Activated T-helper 1 cell treated with anti-CD3 and anti-CD28 coated beads, Interleukin-2, amount 50 U/mL, for 16 hours (primary cell): ENCODE measurements at places on chromosomes 11 and 22.

- no peak for DNase-seq
These were observed at the start of gene GSTT4 for GRCh38 chr22:24005201-24005600. Gene GSTT4, minus strand, starts transcription at chr22:24005453. Its CDS starts 97 bp downstream, at chr22:24005356.

DNA sequence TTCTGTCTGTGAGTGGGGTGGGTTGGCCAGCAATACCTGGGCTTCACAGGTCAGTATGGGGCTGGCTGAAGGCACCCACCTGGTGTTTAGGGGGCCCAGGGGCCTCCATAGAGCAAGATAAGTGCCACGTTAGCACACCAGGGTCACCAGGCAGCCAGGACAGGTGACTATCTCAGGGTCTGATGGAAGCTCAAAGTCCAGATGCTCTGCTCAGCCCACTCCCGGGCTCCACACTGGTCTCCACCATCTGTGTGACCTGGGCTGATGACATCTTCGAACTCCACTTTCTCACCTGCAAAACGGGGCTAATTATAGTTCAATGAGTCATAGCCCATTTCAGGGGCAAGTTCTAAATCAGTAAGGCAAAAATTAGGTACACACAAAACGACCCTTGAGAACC lies 39.4 kb upstream of the PRDM11 start:
- no peak for DNase-seq

DNA sequence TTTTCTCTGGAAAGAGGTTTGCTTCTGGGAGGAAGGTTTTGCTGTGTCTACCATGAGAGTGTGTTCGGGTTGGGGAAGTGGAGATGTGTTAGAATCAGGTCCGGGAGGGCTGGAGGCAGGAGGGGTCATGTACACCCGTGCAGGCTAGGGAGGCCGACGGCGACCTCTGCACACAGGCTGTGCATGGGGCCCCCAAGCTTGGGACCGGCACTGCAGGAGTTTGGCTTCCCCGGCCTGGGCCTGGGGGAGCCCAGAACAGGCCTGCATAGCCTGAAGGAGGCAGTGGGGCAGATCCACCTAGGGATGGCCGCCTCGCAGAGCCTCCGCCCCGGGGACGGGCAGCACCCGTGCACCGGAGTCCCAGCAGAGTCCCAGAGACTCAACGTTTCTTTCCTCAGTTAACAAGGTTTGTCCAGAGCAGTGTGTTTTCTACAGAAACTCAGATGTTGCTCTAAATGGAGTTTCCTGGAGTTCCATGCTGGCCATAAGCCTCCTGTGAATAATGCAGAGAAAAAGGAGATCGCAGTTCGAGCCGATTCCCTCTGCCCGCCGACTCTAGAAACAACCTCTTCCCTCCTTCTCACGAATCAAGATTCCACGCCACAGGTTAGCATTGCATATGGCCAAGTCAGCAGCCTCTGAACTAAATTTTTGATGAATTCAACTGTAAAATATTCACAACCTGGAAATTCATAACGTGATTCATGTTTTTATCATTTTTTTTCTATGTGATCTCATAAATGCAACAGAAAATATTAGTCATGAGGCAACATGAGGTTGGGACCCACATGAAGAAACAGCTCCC lies 427.3 kb downstream of the BRD1 start:
- DNase-seq, result no peak

DNA sequence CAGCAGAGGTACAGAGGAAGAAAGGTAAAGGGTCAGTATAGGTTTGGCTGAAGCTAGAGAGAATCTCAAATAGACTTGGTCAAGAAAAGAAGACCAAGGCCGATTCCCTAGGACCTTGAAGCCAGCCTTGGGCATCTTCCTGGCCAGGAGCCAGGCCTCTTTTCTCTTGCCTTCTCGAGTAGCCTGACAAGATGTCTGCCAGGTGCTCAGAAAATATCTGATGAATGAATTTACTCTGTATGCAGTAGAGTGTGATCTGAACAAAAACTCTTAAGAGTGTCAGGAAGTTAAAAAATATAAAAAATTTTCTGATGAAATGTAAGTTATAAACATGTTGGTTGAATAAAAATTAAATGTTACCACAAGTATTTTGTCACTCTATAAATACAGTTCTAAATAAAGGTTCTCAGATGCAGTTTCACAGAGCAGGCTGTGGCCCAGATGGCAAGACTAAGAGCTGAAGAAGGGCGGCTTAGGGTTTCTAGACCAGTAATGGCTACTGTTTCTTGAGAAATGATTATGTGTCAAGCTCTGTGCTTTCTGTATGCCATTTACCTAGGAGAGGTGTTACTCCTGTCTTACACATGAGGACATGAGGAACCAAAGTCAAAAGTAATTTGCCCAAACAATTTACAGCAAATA lies 98.1 kb downstream of the ATXN10 start:
- DNase-seq, result no peak

- no peak for DNase-seq
These were observed 7.7 kb upstream of the MMP12 start for GRCh38 chr11:102882389-102883024.

DNA sequence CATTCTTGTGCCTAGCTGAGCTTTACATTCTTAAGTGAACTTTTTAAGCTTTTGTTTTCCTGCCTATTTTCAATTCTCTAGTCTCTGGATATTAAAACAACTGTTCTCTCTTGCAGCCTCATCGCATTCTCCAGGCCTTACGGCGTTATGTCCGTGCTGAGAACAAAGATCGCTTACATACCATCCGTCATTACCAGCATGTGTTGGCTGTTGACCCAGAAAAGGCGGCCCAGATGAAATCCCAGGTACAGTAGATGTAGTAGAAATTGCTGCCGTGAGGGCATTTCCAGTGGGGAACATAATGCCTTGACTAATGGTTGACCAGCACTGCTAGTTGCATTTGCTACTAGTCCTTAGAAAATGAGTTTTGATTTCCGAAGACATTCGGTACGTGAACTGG lies 29.7 kb upstream of the ST14 start:
- DNase-seq, result no peak

- DNase-seq, result no peak
These were observed 11.0 kb upstream of the MUC5B start for GRCh38 chr11:1211838-1212237.

DNA sequence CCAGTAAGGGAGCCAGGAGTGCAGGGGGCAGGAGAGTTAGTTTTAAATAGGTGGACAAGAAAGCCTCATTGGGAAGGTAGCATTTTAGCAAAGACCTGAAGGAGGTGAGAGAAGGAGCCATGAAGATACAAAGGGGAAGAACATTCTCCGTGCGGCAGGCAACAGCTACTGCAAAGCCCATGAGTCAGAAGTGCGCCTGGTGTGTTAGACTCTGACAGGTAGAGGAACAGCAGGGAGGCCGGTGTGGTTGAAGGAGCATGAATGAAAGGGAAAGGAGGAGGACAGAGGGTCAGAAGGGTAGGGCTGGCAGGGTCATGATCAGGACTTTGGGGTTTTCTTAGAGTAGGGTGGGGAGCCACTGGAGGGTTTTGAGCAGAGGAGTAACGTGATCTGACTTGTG lies 34.5 kb upstream of the PAMR1 start:
- no peak for DNase-seq

DNA sequence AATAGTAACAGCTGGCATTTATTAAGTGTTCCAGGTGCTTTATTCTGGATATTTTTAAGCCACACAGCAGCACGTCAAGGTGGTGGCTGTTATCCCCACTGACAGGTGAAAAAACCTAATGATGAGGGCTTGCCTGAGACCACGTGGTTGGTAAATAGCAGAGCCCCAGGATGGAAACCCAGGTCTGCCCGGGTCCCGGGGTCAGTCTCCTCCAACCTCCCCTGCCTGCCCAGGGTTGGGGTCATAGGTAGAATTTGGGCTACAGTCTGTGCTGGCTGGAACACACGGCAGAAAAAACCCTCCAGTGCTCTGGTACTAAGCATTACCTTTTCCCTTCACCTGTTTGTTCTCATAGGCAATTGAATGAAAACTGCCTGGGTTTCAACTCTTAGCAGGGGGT lies 57.9 kb downstream of the EFCAB6 start:
- DNase-seq, result no peak

DNA sequence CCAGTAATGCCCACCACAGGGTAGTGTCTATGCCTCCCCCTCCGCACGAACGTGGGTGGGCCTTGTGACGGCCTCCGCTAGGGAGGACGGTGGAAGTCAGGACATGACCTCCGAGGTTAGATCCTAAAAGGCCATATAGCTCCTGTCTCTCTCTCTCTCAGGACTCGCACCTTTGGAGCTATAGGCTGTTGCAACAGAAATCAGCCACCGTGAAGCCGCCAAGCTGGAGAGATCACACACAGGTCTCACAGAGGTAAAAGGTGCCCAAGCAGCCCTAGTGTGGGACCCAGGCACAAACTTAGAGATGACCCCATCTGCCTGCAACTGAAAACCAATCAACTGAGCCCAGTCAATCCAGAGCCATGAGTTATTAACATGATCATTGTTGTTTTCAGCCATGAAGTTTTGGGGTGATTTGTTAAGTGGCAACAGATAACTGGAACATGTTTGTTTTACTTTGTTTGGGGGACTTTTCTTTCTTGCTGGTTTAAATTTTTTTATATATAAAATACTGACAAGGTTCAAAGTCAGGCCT lies 7.4 kb upstream of the NAP1L4 start:
- no peak for DNase-seq

DNA sequence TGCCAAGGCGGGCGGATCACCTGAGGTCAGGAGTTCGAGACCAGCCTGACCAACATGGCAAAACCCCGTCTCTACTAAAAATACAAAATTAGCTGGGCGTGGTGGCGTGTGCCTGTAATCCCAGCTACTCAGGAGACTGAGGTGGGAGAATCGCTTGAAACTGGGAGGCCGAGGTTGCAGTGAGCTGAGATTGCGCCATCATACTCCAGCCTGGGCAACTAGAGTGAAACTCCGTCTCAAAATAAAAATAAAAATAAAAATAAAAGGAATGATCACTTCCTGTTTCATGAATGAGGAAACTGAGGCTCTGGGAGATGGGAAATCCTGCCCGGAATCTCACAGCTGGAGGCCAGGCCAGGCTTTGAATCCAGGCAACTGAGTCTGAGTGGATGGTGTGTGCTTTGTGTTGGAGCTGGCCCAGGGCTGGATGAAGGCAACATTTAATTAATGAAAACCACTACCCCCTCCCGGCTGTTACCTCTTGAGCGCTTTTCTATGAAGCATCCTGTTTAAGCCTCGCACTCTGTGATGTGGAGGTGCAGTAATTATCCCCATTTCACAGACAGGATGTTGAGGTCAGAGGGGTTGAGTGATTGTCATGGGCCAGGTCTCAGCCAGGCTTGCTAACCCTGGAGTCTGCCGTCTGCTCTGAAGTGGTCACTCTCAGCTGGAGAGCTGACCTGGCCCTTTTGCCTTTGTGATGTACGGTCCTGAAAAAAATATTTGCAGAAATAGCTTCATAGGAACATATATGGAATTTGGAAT lies 27.8 kb downstream of the LRP5 start:
- DNase-seq, result no peak

DNA sequence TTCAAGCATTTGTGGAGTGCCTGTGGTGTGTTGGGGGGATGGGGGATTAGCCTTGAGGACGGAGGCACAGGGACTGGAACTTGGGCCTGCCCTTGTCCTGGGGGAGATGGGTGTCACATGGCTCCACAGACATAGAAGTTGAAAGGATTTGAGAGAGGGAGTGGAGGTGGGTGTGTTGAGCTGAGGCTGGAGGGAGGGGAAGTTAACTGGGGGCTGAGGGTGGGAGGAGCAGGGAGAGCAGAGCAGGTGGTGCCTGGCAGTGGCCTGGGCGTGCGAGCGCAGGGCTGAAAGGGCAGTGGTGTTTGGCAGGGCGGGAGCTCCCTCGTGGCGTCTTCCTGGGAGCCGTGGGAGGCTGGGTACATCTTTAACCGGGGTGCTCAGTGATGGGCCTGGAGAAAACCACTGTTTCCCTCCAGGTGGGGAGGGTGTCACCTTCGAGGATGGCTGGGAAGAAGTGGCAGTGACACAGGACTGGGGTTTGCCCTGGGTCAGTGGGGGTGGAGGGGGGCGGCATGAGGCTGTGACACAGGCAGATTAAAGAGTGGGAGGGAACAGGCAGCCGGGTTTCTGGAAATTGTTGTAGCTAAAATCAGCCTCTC lies 45.5 kb downstream of the AP2A2 start:
- no peak for DNase-seq
